ENCODE measurements at places on chromosomes 6 and 20.

DNA sequence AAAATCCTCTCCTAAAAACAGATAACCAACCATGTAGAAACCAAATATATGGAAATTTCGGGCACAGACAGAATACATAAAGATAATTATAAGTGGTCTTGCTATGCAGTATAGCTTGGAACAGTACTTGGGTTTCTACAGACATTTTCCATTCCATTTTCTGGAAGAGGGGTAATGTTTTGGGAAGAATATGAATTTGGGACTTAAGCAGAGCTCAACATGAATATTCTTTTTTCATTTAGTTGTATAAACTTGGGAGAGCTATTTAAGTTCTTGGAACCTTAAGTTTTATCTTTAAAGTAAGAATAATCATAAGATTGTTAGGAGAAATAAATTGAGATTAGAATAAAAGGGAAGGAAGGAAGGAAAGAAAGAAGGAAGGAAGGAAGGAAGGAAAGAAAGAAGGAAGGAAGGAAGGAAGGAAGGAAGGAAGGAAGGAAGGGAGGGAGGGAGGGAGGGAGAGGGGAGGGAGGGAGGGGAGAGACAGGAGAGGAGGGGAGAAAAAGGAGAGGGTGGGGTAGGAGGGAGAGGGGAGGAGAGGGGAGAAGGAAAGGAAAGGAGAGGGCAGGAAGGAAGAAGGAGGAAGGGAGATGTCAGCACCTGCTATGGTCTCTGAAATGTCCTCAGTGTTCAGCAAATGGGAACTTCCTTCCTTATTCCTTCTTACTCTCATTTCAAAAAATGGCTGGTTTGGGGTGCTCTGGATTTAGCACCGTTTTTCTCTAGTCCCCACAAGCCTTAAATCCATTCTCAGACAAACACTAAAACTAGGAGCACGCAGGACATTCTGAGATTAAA is 248.3 kb downstream of the LY86 start:
- no peak for DNase-seq

DNA sequence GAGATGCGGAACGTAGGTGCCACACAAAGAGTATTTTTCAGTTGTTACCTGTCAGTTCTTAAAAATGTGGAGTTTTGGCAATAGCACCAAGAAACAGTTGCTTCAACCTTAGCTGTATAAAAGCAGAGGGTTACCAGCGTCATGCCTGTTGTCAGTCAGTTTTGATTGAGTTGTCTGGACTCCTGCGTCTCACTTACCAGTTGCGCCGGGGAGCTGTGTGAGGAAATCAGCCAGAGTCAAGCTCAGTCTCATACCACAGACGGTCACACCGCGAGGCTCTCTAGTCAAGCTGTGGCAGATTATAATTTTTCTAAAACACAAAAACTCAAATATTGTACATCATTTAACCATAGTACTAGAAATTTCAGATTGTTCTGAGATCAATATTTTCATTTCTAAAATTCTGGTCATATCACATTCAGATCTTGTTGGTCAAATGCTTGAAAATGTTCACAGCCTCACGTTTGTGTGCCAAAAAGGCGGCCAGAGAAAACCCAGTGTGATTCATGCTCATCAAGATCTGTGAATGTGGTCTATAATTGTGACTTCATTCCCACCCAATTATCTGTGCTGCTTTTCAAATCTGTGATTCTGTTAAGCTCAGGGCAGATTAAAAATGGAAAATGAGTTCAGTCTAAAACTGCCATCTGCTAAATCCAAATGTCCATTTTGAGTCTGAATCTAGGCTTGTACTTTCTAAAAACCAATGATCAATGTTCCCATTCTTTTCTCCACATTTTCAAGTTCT is 37.5 kb downstream of the SASH1 start:
- no peak for DNase-seq

DNA sequence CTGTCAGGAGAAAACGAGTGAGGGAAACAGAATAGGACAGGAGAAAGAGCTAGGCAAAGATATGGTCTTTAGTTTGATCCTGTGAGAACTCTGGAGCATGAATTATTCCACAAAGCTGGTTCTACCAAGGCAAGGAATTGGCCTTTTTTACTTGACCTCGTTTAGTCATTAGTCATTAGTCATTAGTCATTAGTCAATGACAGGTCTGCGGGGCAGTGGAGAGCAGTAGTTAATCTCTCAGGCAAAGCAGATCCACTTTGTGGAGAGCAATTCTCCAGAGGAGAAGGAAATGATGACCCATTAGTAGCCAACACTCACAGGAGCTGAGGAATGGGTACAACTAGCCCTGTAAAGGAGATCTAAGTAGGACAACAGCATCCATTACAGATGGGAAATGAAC is 22.0 kb upstream of the ABCC10 start:
- DNase-seq = no peak

DNA sequence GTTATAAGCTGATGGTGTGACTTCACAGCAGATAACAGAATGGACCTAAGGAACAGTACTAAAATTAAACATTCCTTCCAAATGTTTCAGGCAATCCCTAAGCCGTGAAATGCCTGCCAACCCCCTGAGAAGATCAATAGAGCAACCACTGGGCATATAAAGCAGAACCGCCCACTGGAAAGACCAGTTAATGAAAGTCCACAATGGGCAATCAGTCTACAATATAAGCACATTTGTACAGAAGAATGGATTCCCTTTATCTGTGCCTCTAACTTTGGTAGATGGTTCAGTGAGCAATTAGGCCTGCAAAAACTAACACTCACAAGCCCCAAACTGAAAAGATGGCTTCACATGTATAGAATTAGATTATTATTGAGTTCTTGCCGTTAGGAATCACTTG is 286.6 kb downstream of the UBE3D start:
- no peak for DNase-seq

DNA sequence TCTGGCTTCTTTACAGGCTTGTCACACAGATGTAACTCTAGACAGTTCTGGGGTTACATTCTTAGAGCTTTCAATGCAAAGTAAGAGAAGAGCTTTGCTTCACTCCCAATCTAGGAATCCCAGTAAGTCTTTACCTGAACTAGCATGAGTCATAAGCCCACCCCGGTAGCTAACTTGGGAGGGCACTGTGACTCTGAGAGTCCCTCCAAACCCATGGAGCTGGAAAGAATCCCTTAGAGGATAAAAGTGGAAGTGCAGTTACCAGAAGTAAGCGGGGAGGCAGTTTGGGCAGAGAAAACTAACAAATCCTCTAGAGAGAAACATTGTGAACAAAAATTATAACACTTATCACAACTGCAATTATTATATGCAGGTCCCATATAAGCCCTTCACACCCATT is 84.0 kb upstream of the SMLR1 start:
- DNase-seq = no peak

GRCh38 chr6:99143108-99143861 is 195.5 kb upstream of the FBXL4 start:
- no peak for DNase-seq

- no peak for DNase-seq
Observed at GRCh38 chr20:3864518-3864917, 17.9 kb downstream of the MAVS start.

DNA sequence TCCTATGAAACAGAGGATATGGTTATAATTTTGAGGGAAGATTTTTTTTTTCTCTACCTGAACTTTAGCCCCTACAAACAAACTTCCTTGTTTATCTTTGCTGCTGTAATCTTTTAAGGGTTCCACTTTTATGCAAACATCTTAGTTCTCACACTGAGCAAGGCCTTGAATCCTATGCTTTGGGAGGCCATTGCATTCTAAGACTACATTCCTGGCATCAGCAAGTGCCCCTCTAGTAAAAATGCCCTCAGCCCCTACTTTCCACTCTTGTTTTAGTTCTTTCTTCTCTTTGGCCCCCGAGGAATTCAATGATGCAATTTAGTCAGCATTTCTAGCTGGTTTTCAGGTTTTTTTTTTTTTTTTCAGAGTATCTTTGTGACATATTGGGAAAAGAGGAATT is 8.1 kb upstream of the AHI1 start:
- no peak for DNase-seq

DNA sequence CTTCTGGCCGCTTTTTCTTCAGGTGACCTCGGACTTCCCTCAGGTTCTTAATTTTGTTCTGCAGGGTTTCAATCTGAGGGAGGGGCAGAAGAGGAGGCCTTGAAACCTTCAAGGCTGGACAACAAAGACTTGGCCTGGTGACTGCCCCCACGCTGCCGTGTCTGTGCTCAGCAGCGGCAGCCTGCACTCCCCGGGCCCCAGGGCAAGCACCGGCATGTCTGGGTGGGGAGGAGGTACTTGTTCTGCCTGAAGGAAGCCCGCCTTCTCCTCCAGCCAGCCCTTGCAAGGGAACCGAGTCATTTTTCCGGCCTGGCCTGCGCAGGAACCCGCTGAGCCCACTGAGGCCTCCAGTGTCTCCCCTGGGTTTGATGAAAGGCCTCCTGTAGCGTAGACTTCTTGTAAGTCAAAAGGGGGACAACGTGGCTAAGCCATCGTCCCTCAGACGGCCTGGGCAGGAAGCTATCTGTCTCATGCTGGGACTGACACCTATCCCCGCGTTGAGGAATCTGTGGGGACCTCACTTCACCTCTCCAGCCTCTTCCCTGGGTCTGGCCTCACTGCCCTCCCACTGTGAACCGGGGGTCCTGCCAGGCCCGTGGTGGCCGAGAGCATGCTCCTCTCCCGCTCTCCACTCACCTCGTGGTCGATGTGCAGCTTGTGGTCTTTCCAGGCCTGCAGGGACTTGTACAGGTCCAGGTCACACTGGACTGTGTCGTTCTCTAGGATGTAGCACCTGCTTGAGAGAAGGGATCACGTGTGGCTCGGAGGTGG is 119.9 kb downstream of the SULF2 start:
- no peak for DNase-seq

- no peak for DNase-seq
Observed at GRCh38 chr6:159061805-159062563, 17.2 kb upstream of the TAGAP start.

DNA sequence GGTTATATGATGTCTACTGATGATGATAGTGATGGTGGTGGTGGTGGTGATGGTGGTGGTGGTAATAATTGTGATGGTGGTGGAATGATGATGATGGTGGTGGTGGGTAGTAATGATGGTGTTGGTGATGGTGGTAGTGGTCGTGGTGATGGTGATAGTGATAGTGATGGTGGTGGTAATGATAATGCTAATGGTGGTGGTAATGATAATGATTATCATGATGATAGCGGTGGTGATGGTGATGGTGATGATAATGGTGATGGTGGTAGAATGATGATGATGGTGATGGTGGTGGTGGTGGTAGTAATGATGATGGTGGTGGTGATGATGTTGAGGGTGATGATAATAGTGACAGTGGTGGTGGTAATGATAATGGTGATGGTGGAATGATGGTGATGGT is 4.5 kb upstream of the LPA start:
- no peak for DNase-seq

- DNase-seq = peak; percentile 94
Observed at GRCh38 chr6:141552463-141552862, 580.3 kb upstream of the GJE1 start.

- no peak for DNase-seq
Observed at GRCh38 chr6:162403031-162403430, 324.5 kb downstream of the PRKN start.

- no peak for DNase-seq
Observed at GRCh38 chr20:1805816-1806215, 89.4 kb upstream of the SIRPA start.

- peak; percentile 33 for DNase-seq
Observed at GRCh38 chr20:20237093-20237959, 130.6 kb upstream of the INSM1 start.

- no peak for DNase-seq
Observed at GRCh38 chr6:117880824-117881223, 26.2 kb upstream of the SLC35F1 start.

GRCh38 chr6:168264593-168265335 is 54.8 kb downstream of the DACT2 start:
- no peak for DNase-seq

DNA sequence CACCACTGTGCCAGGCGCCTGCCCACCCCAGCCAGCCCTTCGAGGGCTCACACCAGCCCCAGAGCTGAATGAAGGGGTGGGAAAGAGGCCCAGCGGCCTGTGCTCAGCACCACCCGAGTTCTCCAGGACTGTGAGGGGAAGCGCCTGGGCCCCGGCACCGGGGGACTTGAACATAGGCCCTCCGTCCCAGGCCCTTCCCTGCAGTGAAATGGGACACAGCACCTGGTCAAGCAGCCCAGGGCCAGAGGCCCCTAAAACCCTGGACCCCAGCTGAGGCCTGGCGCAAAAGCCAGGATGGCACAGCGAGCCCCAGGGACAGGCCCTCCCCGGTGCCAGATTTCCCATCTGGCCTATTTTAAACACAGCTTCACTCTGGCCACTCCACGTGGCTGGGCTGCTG is 4.0 kb downstream of the KCNQ2 start:
- DNase-seq = no peak

DNA sequence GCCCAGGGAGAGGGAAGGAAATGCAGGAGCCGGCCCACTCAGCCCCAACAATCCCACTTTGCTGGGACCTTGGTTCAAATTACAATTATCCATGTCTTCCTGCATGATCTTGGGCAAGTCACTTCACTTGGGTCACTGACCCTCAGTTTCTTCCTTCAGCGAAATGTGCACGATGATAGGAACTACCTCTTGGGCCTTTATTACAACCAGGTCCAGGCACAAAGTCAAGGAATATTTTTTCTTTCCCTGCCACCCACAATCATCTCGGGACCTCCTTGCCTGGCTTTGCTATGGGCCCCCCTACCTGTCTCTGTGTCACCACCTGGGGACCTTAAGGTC is 358 bp upstream of the PLTP start:
- DNase-seq = no peak

- DNase-seq = no peak
Observed at GRCh38 chr20:59824711-59825562, 108.5 kb downstream of the SYCP2 start.

DNA sequence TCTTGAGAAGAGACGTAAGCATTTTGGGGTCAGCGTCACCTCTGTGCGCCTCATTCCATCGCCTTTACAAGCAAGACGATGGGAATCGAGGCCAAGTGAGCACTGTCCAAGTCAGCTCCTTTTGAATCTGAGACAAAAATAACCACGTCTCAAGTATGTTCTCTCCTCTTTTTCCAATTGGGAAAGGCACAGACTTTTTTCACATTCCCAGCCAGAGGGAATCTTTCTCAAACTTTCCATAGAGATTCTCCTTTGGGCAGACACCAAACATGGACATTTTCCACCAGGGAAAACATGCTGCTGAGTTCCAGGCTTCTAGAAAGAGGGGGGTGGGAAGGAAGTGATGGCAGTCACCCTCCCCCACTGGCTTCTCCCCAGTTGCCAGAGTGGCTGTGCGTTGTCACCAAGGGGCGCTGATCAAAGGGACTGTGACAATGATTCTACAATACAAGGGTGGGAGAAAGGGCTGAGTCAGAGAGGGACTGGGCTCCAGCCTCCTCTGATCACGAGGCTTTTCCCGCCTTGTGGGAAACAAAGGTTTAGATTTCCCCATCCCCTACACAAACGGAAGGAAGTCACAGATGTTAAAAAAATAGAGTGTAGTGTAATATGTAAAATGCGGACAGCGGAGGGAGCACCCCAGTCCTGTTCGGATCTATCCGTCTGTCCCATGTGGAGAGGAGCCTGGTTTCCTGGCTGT is 281.9 kb upstream of the RNF24 start:
- no peak for DNase-seq

GRCh38 chr6:127182501-127182900 is 64.0 kb downstream of the RSPO3 start:
- no peak for DNase-seq

Data from NCI-H345 (cell line).